ENCODE measurements at places on chromosomes 5 and 9. TPM values are rescaled to one million over a fixed set of nuclear protein-coding genes. Genes with fewer than 3 reads are reported as not detected.

- no peak for DNase-seq
Measured at GRCh38 chr9:81685763-81686613, 3.4 kb downstream of the TLE1 start.

The NUTM2F gene
- total RNA-seq = not detected

DNA sequence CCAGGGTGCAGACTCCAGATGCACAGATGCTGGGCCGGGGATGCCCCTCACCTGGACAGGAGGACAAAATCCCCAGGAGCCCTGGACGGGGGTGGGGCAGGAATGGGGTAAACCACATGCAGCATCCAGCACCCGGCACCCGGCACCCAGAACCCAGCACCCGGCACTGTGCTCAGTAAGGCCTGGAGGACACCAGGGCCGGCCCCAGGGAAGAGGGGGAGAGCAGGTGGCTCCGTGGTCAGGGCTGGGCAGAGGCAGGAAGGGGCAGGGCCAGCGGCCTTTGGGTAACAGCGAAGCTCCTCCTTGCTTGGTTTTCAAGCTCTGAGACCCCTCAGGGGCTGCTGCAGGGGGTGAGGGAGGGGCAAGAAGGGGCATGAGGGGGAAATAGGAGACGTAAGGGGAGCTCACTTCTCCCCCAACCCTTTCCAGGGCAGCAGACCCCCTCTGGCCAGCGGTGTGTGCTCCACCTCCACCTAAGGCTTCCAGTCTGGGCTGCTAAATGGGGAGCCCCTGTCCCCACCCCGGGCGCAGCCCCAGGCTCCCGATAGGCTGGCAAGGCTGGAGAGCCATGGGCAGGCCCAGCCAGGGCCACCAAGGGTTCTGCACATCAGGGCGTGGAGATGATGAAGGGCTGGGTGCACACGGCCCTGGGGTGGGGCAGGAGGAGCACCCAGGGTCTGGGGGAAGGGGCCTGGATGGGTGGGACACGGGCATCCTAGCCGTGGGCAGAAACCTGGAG lies 17.8 kb upstream of the SLC6A19 start:
- peak; percentile 32 for DNase-seq

The KCNT1 gene
- 0.78 TPM for total RNA-seq

The DOCK8 gene
- total RNA-seq = 42.8 TPM

DNA sequence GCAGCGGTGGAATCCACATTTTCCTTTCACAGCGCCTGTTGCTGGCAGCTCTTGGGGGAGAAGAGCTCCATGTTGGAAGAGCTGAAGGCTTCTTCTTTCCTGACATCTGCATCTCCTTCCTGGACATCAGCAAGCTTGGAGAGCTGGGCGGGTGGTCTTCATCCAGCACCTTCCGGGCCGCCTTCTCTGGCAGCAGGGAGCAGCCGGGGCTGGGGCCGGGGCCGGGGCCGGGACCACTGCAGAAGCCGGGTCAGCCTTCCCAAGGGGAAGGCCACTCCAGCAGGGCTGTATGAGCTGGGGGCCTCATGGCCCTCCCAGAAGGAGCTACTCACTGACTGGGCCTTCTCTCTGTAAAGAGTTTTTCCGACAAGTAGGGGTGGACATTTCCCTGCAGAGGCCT lies 787.5 kb downstream of the TLE4 start:
- no peak for DNase-seq

- no peak for DNase-seq
Measured at GRCh38 chr5:6202149-6202967, 176.0 kb downstream of the MED10 start.

GRCh38 chr5:58641533-58641932 lies 58.7 kb downstream of the RAB3C start:
- no peak for DNase-seq

The GMCL2 gene
- not detected for total RNA-seq

The P4HA2 gene
- 68.1 TPM for total RNA-seq

DNA sequence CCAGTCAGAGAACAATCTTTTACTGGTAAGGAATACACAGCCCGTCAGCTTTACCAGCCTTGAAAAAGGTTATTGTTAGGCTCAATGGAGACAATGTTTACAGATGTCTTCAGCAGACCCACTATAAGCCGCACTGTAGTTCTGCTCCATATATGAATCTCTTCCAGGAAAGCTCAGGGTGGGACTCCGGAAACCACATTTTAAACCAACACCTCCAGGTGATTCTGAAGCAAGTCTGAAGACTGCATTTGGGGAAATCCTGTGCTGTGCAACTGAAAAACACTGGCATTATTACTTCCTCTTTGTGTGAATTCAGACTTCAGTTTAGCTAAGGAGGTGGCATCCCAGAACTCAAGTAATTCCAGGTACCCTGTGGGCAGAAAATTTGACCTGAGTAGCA lies 3.5 kb downstream of the GZMK start:
- DNase-seq = no peak

The FOXD4L6 gene
- not detected for total RNA-seq

Data from aorta (tissue), 5 donors.